Right ventricle myocardium inferior (tissue), 1 donor: ENCODE measurements at places on chromosomes 2 and 18.

- DNase-seq: no peak
Observed at GRCh38 chr2:66834859-66835258, 399.9 kb downstream of the MEIS1 start.

DNA sequence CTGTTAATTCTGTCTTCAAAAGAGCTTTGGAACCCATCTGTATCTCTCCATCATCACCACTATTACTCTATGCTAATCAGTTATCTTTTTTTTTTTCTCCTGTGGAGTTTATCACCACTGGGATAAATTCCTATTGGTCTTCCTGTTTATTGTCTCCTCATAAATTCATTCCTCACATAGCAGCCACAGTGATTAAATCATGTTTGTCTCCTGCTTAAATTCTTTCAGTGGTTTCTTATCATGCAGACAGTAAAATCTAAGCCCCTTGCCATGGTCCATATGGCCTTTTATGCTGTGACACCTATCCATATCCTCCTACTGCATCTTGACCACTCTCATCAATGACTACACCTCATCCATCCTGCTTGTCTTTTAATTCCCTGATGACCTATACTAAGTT lies 239.8 kb upstream of the ZEB2 start:
- DNase-seq: no peak

DNA sequence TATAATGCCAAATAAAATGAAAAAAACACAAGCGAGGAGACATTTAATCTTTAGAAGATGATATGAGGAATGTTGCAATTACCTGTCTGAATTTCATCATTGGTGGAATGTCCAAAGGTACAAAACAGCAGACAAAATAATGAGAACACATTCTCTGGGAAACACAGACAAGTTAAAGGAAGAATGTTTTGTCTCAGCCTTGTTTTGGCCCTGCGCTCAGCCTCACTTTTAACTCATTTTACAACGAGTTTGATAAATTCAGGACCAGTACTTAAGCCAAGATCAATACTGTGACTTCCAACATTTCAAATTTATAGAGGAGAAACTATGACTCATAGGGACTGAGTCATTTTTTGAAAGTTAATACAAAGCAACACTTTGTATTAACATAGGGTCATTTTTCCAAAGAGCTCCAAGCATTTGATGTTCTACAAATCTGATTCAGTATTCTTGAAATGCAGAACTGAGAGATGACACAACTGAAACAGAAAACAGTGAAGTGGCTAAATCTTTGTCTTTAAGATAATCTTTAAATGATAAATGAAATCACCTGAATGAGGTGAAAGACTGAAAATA lies 833.2 kb upstream of the CHAC2 start:
- DNase-seq: no peak

- no peak for DNase-seq
Observed at GRCh38 chr2:51258301-51258700, 226.4 kb upstream of the NRXN1 start.

DNA sequence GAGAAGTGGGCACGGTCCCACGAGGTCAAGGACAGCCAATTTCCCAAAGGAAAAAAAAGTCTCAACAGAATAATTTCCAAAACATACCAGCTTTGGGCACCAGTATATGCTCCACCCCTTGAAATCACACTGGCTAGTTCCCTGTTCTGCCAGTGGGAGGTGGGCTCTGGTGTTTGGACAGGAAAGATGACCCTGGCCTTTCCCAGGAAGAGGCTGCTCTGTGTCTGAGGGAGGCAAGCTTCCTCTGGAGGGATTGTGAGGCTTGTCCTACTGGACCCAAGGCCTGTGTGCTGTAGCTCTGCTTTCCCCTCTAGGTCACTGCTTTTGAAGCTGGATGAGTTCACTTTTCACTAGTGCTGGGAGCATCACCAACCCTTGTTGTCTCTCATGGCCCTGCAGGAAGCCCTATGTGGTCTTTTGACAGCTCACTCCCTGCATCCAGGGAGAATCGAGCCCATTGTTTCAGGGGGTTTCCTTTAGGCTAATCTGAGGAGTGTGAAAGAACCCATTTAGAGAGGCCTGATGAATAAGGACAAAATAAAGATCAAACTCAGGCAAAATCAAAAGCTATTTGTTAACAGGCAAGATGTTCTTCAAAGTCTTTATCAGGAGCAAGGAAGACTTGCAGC lies 36.3 kb downstream of the CXCR4 start:
- DNase-seq: no peak

DNA sequence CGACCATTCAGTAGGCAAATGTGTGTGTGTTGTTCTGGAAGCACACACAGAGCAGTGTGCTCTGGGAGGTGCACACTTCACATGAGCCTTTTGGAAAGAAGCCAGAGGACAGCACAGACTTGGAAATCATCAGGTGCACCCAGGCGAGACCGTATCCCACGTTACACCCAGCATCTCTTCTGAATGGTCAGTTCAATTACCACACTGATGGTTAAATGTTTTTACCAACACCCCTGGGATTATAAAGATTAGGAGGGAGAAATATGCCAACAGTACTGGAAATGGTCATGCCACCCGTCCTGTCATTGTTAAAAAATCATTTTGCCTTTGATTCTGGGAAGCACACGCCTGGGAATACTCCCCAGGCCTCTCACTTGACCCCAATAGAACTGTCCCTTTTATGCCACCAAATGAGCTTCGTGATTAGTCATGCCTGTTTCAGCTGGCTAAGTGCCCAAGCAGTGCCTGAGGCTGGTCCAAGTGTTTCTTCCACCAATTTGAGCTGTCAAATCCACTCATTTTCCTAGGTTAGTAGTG lies 183.7 kb downstream of the NRP2 start:
- no peak for DNase-seq
